Thyroid gland (tissue), 4 donors: ENCODE measurements at places on chromosomes 1 and 21. TPM values are rescaled to one million over a fixed set of nuclear protein-coding genes. Genes with fewer than 3 reads are reported as not detected.

- DNase-seq, result no peak
Measured at GRCh38 chr21:36889401-36889800, 77.1 kb downstream of the HLCS start.

DNA sequence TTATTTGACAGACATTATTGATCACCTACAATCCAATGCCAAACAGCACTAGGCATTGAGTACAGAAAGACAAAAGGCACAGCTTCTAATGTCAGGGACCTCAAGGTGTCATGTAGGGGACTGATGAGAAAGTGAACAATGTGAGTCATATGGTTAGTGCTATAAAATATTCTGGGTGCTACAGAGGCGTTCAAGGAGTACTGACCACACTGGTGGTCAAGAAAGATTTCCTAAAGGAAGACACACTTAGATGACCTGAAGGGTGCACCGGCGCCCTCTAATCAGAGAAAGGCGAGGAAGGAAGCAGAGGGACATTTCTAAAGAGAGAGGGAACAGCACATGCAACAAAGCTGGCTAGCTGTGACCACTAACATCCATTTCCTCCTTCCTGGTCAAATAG lies 64.9 kb upstream of the F3 start:
- no peak for DNase-seq

DNA sequence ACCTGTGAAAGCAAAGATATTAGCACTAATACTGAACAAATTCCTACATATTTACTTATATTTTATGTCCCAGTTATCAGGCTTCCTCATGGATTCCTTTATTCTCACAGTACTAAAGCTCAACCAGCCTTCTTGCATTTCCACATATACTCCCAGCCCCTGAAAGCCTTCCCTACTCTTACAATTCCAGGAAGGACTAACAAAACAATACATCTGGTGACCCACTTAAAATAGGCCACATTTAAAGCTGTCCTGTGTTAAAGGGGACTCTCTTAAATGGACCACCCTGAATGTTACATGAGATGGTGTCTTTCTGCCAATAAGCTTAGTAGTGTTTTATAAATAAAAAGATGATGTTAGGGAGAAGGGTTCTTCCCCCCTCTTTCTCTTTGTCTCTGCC lies 54.4 kb downstream of the NTMT2 start:
- no peak for DNase-seq

The WNT4 gene
- total RNA-seq, result 0.46 TPM

The SYT14 gene
- 7.6 TPM for total RNA-seq

DNA sequence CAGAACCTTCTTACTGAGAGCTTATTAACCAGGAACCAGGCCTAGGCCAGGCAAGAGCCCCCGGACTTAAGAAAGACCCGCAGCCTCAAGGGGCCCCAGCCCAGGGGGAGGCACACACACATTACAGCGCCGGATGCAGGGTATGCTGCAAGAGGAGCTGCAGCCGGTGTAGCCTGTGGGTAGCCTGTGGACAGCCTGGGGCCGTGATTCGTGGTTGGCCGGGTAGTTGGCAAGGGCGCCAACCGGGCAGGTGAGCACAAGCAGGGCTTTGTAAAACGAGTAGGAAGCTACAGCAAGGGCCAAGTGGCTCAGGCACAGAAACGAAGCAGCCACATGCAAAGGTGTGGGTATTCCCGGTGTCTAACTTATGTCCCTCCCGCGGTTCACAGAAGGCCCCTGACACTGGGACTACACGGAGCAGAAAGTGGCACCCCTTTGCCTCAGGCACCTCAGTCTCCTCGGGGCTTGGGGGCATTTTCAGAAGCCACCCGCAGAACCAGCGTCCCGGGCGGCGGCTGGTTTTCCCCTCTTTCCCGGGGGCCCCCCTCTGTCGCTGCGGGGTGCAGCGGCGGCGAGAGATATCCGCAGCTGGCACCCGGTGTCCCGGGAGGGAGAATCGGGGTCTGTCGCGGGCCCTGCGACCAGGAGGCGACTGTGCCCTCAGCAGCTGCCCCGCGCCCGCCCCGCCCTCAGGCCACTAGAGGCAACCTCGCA lies 40.8 kb downstream of the KIAA1614 start:
- DNase-seq, result peak; percentile 84

The UMODL1 gene
- total RNA-seq, result not detected

DNA sequence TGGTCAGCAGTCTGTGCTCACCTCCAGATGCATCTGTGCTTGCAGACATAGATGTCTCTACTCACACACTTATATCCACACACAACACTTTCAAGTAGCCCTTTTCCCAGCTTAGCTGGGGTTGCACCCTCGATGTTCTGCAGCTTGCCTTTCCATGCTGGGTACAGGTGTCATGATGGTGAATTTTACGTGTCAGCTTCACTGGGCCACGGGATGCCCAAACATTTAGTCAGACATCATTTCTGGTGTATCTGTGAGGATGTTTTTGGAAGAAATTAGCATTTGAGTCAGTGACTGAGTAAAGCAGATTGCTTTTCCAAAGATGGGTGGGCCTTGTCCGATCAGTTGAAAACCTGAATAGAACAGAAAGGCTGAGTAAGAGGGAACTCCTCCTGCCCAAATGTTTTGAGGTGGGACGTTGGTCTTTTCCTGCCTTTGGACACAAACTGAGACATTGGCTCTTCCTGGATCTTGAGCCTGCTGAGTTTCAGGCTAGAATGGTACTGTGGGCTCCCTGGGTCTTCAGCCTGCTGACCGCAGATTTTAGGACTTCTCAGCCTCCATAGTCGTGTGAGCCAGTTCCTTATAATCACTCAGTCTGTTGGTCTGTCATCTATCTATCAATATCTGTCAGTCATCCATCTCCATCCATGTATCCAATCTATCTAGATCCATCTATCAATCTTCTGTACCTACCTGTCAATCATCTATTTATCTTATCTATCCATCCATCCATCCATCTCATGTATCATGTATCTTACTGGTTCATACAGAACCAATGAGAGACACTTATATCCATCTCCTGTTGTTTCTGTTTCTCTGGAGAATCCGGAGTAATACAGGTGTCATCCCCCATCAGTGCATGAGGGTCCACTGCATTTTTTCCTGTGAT lies 12.7 kb upstream of the OBSCN start:
- DNase-seq, result no peak

- DNase-seq, result no peak
Measured at GRCh38 chr1:204980840-204981405, 62.1 kb upstream of the CNTN2 start.

DNA sequence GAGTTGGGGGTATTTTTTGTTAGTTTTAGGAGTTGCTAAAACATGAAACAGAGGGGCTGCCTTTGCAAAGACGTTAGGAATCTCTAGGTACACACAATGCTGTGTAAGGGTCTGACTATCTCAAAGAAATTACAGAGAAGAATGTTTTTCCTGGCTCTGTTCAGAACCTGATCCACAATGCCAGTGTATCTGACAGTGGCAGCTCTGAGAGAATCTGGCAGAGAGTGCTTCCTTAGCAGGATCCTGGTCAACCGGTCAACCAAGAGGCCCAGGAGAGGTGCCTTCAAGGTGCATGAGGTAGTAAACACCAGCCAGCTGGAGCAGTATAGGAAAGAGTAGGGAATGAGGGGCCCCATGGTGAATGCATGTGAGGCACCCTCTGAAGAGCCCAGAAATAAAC lies 40.9 kb upstream of the RGS1 start:
- DNase-seq, result no peak

- DNase-seq, result peak; percentile 79
Measured at GRCh38 chr1:212485913-212486618, 53.3 kb downstream of the NENF start.

The NT5C1A gene
- total RNA-seq, result not detected

- DNase-seq, result no peak
Measured at GRCh38 chr1:109556563-109556962, 8.1 kb downstream of the GNAI3 start.

The OR14K1 gene
- total RNA-seq, result not detected

DNA sequence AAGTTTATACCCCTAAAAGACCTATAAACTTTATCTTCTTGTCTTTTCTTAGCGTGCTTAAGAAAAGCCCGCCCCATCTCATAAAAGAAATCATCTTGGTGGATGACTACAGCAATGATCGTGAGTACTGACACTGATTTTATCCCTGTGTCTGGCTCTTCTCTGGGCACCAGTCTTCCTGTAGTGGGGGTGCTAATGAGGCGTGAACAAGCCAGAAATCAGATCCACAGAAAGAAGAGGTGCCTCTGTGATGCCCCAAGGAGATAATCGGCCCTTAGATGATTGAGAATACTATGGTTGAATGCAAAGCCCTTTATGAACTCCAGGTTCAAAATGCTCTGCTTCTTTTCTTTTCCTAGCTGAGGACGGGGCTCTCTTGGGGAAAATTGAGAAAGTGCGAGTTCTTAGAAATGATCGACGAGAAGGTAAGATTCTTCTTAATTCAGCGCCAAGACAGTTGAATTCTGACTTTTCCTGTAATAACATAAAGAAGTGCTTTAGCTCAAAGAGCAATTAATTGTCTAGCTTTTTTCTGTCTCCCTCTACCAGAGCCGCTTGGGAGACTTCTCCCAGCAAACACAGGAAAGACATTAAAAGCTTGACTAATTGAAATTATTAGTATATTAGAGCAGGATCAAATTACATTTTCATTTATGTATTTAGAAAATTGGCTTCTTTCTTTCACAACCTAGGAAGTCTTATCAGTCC lies 169.4 kb downstream of the GALNT2 start:
- no peak for DNase-seq

The NBPF6 gene
- total RNA-seq, result not detected

DNA sequence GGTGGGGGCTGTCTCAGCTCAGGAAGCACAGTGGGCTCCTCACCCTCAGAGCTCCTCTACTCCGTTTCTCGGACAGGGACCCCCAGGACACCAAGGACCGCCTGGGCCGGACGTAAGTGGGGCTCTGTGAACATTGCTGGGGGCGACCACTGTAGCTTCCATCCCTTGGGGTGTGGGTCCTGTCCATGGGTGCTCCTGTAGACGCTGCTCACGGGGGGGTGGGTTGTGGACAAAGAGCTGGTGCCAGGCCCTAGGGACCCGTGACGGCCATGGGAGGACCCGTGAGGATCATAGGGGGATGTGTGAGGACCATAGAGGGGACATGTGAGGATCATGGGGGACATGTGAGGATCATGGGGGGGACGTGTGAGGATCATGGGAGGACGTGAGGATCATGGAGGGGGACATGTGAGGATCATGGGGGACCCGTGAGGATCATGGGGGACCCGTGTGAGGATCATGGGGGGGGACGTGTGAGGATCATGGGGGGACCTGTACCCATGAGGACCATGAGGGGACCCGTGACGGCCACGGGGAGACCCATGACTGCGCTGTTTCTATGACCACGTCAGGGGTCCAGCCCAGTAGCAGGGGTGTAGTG lies 18.1 kb downstream of the COL6A1 start:
- no peak for DNase-seq

The SPAG17 gene
- total RNA-seq, result 14.6 TPM

- DNase-seq, result no peak
Measured at GRCh38 chr1:17109892-17110554, 9.2 kb downstream of the PADI2 start.

DNA sequence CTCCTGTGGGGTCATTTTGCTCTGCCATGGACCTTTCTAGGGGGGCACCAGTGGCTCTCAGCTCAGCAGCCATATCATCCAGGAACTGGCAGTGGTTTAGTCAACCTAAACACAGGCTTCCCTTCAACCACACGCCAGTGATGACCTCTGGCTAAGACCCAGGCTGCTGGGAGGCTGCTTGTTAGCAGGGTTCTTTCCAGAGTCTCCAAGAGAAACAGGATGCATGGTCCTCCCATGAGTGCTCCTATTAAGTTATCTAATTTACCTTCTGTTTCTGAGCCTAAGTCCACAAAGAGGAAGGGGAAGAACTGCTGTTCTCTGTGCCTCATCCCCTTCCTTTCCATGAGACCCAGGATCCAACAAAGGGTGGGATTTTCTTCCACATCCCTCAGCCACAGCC lies 137.3 kb upstream of the PLXNA2 start:
- DNase-seq, result no peak

DNA sequence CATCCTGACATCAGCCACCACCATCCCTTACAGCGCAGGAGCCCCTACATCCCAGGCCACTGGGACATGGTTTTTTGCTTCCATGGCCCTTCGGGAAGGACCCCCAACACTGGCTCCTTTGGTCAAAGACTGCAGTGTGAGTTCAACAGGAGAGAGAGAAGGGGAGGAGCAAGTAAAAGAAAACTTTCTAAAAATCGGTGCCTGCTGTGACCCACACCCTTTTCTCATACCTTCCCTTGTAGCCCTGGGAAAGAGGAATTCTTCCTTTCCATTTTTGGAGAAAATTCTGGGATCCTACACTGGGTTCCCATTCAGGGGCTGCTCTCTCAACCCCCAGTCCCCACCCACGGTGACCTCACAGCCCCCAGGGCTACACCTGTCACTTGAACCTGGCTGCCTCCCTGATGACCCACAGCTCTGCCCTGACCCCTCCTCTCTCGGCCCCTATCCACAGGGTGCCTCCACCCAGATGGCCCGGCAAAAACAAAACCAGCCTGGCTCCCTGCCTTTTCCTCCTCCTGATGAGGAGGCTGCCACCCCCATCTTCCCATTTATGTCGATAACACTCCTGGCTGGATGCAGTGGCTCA lies 7.6 kb downstream of the PADI4 start:
- DNase-seq, result no peak

DNA sequence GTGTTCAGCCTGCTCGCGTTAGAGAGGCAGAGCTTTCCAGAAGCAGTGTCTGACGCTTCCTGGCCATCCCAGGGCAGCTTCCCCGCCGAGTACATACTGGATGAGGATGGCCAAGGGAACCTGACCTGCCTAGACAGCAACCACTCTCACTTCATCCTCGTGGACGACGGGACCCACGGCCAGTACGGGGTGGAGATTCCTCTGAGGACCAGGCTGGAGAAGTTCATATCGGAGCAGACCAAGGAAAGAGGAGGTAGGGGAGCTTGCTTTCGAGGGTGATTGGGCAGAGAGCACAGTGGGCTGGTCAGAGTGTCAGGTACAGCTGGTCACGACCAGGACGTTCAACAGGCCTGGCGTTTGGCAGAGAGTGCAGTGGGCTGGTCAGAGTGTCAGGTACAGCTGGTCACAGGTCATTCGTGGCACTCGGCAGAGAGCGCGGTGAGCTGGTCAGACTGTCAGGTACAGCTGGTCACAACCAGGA lies 22.4 kb downstream of the TRPM2 start:
- DNase-seq, result no peak

The TTC24 gene
- total RNA-seq, result 0.67 TPM

DNA sequence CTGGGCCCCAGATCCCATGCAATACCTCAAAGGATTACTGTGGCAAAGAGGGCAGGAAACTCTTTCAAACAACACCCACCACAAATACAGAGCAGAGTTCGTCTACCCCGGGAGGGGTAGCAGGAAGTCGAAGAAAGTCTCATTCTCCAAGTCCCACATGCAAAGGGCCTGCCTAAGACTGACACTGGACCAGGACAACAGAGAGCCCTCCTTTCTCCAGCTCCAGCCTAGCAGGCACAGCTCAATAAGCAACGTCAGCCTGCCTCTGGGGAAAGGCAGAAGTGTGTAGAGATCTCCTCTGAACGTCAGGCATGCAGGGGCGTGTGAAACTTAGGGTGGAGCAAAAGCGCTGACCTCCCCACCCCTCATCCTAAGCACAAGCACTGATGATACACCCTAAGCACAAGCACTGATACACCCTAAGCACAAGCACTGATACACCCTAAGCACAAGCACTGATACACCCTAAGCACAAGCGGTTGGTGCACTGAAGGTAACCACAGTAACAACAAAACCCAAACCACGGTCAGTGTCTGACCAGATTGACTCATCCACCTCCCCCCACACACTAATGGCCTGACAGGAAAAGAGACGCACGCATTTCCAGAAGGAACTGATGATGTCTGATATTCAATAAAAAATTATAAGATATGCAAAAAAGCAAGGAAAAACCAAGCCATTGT lies 1.3 kb downstream of the KRTAP12-3 start:
- no peak for DNase-seq

The CD84 gene
- total RNA-seq, result 1.8 TPM
